ENCODE measurements at places on chromosomes 13 and 19.

DNA sequence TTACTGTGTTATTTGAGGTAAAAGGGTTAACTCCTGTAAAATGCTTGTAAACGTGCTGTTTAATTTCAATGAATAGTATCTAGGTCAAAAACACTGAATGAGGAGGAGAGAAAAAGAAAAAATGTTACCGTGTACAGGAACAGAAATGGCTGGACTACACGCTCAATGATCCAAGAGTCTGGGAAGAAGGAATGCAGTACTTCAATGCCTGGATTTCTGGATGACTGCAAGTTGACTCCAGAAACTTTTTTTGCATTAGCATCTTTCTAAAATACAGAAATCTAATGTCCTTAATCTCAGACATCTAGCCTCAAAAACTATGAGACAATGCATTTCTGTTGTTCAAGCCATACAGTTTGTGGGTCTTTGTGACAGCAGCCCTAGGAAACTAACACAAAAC is 17.4 kb upstream of the IPO5 start:
- DNase-seq, result no peak

- DNase-seq, result no peak
Observed at GRCh38 chr19:16339361-16339725, 14.7 kb downstream of the KLF2 start.

- DNase-seq, result no peak
Observed at GRCh38 chr13:43529796-43530195, 257.0 kb downstream of the ENOX1 start.

- DNase-seq, result no peak
Observed at GRCh38 chr13:30313311-30313710, 6.0 kb upstream of the KATNAL1 start.

DNA sequence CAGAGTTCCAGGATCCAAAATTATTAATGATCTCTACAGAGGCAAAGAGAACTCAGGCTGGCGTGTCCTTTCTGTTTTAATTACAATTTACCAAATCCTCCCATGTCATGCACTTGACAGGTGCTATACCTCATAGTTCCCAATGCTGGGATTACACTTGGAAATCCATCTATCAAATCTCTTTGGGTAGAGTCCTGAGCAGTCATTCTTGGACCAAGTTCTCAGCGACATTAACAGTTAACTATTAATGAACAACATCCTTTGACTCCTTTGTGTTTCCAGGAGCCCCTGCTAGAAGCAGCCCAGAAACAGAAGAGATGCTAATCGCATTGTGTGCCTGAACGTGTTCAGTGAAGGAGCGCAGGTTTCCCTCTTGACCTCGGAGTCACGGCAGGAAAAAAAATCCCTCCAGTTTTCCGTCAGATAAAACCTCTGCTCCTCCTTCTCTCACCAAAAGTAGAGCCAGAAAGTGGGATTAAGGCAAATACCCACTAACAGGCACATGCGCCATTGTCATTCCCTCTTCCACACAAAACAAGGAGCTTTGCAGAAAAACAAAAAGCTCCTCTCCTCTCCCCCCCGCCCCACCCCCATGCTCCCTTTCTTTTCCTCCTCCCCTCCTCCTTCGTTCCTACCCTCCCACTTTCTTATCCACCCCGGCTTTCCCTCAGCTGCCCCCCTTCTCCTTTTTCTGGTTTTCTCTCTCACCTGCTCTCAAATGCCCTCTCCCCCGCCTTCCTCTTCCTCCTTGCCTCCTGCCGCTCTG is 224.7 kb downstream of the ZIC5 start:
- DNase-seq, result no peak

- DNase-seq, result no peak
Observed at GRCh38 chr19:33501693-33502356, 19.8 kb downstream of the PEPD start.

GRCh38 chr19:16769385-16769784 is 49.7 kb downstream of the NWD1 start:
- no peak for DNase-seq

DNA sequence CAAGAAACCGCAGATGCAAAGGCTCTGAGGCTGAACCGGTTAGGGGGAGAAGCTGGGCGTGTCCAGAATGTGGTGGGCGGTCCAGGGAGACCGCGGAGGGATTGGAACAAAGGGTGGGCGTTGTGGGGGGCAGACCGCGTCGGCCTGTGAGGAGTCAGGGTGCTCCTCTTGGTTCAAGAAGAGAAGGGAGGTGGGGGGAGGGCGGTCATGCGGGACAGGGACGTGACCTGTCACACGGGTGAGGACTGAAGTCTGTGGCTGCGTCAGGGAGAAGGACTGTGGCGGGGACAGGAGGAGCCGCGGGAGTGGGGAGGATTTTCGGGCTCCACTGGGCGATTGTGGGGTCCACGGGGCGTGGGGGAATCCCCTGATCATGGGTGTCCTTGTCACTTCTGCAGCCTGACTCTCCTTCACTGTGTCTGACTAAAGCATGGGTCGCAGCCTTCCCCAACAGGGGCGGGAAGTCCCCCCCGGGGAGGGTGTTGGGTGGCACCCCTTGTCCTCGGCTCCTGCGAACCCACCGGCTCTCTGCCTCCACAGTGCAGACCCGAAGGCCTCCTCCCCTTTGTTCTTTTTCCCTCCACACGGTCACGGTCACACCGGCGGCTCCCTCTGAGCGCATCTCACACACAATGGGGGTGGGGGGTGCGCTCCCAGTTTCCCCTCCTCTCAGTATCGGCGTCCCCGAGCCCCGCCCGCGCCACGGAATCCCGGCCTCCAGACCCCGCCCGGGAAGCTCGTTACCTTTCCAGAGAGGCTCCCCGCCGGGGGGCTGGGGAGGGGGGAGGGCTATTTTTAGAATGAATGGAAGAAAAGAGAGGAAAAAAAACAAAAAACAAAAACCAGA is 16.4 kb upstream of the KCNN1 start:
- DNase-seq, result peak; percentile 56

DNA sequence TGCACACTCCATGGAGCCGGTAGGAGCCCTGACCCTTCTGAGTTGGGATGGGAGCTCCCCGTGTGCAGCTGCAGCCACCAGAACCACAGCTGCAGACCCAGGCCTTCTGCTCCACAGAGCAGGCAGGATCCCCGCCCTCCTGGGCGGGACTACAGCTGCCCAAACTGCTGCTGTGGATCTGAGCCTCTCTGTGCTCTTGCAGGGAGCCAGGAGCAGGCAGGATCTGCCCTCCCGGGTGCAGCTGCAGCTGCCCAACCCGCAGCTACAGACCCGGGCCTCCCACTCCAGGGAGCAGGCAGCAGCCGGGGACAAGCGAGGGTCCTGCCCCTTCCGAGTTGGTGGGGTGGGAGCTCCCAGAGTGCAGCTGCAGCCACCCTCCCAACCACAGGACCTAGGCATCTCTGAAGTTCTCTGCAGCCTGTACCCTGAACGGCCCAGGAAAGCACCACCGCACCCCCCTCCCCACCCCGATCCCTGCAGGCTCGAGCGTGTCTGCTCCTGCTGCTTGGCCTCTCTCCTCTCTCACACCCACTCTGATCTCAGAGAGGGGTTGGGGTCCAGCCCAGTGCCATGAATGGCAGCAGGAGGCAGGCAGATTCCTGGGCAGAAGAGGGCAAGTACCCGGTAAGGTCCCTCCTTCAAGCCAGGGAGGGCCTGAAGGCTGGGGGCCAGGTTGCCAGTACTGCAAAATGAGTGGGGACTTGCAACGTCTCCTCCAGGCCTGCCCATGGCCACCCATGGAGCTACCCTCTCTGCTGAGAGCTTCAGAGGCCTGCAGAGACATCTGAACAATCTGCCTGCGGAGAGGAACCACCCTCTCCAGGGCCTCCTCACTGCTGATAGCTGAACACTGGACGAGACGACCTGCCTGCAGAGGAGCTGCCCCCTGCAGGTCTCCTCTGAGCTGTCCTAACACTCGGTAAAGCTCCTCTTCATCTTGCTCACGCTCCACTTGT is 16.4 kb upstream of the EMP3 start:
- peak; percentile 42 for DNase-seq

DNA sequence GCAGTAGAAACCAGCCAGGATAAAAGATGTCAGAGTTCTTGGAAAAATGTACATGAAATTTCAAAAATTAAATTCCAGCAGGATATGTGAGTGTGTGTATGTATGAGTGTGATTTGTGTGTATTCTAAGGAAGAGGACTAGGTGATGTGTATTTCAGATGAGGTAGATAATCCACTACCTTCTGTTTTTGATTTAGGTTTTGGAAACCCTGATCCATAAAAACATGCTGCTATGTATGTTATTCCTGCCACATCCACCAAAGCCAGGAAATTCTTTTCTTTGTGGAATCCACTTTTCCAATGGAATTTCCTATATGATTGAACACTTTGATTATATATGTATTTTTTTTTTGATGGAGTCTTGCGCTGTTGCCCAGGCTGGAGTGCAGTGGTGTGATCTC is 276.9 kb downstream of the UQCRFS1 start:
- no peak for DNase-seq

GRCh38 chr13:56687131-56687530 is 453.6 kb upstream of the PRR20A start:
- no peak for DNase-seq

DNA sequence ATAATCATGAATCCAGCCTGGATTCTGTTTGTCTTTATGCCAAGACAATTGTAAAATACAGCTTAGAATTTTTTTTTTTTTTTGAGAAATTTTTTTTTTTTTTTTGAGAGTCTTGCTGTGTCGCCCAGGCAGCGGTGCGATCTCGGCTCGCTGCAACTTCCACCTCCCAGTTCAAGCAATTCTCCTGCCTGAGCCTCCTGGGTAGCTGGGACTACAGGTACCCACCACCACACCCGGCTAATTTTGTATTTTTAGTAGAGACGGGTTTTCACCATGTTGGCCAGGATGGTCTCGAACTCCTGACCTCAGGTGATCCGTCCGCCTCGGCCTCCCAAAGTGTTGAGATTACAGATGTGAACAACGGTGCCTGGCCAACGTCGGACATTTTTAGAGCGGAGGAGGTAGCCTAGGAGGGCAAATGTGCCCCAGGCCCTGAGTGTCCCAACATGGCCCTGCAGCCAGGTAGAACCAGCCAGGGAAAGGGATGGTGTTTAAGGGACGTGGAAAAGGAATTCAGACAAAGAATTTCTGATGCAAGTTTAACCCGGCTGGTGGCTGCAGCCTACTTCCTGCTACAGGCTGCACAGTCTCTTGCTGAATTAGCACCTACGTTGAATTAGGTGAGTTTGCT is 89.8 kb downstream of the GNG7 start:
- DNase-seq, result no peak

- no peak for DNase-seq
Observed at GRCh38 chr19:33862981-33863380, 66.3 kb downstream of the KCTD15 start.

GRCh38 chr19:50414864-50415660 is 3.7 kb upstream of the SPIB start:
- peak; percentile 86 for DNase-seq

DNA sequence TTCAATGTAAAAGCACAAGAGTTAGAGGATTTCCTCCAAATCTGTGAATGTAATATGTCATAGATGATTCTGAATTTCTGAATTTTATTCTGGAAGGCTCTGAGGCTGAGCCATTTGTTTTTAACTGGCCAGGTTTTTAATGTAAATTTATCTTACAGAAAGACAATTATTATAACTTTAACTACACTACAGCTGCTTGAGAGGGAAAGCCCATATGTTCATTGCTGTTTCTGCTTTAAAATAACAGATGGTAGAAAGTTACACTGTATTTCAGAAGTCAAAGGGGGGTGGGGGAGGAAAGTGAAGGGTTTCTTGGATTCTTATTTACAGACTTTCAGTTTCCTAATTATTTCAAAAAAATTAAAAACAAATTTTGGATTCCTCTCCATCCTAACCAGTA is 62.8 kb downstream of the DNAJC15 start:
- DNase-seq, result no peak

DNA sequence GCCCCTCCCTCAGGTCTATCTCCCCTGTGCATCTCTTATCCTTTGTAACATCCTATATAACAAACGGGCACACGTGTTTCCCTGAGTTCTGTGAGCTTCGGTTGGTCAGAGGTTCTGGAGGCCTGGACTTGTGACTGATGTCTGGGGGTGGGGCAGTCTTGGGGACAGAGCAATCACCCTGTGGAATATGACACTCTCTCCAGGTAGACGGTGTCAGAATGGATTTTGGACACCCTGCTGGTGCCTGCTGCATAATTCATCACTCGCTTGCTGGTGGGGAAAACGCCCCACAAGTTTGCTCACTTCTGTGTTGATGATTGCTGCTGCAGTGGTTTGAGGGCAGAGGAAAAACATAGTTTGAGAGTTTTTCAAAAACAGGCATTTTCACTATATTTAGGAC is 223.2 kb downstream of the UQCRFS1 start:
- DNase-seq, result no peak

- DNase-seq, result peak; percentile 70
Observed at GRCh38 chr19:47609906-47610894, 1.3 kb downstream of the BICRA start.

DNA sequence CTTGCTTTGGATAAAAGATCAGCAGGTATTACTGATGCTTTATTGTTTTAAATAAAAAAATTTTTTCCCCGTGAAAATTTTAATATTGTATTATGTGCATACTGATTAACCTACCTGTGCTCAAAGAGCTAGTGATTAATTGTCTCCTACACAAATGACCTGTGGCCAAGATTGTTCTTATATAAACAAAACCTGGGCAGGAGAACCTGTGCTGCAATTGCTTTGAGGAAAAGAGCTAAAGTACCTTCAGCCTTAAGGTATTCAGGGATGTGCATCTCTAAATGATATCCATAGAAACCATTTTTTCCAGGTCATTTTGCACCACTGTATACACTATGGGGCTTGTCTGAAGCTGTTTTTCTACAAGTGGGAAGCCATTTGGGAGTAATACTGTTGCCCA is 1.2 kb downstream of the FRY start:
- DNase-seq, result no peak

GRCh38 chr19:3577723-3578344 is 5.1 kb downstream of the HMG20B start:
- no peak for DNase-seq

- DNase-seq, result no peak
Observed at GRCh38 chr13:70795484-70795883, 687.2 kb upstream of the KLHL1 start.

- peak; percentile 31 for DNase-seq
Observed at GRCh38 chr13:111429064-111429558, 108.7 kb downstream of the TEX29 start.

GRCh38 chr13:81713201-81713600 is 1372.3 kb upstream of the SPRY2 start:
- no peak for DNase-seq

GRCh38 chr13:70363991-70364390 is 255.7 kb upstream of the KLHL1 start:
- no peak for DNase-seq

- peak; percentile 93 for DNase-seq
Observed at GRCh38 chr19:12806242-12807081, at the start of gene RNASEH2A. RNASEH2A (plus strand) TSS chr19:12806584; CDS start chr19:12806674, 90 bp downstream.

DNA sequence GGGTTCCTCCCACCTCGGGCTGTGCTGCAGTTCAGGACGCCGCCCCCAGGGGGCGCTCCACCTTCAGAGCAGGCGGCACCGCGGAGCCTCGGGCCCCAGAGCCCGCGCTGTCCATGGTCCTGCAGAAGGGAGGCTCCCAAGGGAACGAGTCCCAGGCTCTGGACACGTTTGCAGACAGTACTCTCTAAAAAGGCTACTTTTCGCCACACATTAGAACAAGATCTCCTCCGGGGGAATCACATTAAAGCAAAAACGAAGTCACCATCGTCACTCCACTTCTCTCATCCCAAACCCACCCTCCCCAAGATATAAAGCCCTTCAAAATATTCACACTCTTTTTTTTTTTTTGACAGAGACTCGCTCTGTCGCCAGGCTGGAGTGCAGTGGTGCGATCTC is 4.6 kb upstream of the SIGLEC10 start:
- DNase-seq, result peak; percentile 91
